Stimulated activated CD4-positive, alpha-beta T cell treated with anti-CD3 and anti-CD28 coated beads, TNF-alpha, amount 100 ng/mL, for 48 hours (primary cell): ENCODE measurements at places on chromosomes 7 and 10.

DNA sequence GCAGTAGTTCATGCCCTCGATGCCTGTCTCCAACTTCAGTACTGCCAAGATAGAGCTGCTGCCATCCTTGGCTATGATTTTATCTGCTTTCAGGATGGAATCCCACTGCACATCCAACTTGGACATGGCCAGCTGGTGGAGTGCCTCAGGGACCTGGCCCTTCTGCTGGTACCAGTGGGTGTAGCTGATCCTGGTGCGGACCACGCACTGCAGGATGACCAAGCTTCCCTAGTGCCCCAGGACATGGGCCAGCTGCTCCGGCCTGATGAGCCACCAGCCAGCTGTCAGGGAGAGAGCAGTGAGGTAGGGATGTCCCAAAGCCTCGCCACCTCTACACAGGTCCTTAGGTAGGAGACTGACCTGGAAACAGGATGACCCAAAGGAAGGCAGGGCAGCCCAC is 49.0 kb upstream of the TARP start:
- no peak for DNase-seq

DNA sequence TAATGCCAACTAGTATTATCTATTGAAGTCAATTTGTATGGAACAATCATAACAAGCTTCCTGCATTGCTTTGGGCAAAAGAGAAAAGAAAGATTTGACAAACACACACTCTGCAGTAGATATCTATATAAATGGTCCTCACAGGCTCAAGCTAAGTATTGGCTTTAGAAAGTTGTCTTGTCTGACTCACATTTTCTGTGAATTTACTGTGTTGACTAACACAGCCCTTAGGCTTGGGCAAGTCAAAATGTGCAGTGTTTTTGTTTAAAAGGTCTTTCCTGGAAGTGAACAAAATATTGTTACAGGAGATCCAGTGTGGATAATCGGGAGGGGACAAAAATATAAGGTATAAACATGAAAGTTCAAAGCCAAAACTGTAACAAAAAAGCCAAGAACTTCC is 194.4 kb downstream of the RELN start:
- no peak for DNase-seq

- DNase-seq, result no peak
Observed at GRCh38 chr10:3887885-3888476, 103.0 kb upstream of the KLF6 start.

DNA sequence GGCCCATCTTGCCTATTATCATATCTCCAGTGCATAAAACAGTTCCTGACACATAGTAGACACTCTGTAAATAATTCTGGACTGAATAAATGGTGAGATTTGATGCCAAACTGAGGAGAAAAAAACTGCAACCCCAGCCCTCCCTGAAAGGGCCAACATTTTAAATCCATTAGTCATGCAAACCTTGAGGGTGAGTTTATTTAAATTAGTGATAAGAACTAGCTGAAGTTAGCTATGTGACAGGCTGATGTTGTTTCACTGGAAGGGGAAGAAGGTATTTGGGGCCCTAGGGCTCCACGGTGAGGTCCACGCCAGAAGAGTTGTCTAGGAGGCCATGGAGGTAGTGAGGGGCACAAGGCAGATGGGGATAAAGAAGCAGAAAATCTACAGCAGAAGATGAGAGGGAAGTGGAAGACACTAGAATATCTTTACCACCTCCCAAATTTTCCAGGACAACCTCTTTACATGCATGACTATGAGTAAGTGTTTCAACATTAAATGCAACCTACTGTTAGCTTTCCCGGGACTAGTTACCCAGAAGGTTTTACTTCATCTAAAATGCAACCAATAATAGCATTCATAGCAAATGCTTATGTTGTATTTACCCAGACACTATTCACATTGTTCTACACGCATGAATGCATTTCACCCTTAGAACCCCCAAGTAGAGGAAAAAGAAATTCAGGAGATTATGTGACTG is 183.2 kb upstream of the LYZL1 start:
- no peak for DNase-seq

DNA sequence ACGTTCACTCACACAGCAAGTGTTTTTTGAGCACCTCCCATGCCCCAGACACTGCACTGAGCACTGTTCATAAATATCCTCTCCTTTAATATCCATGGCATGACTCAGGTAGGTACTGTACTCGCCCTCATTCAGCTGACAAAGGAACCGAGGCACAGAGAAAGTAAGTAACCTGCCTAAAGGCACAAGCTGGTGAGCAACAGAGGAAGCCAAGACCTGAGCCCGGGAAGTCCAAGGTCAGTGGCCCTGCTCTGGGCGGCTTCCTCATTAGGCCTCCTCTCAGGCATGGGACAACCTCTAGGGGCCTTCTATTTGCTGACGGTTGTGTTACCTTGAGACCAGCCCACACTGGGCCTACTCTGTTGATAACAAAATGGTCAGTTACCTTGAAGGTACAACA is 45.1 kb upstream of the EZH2 start:
- no peak for DNase-seq

DNA sequence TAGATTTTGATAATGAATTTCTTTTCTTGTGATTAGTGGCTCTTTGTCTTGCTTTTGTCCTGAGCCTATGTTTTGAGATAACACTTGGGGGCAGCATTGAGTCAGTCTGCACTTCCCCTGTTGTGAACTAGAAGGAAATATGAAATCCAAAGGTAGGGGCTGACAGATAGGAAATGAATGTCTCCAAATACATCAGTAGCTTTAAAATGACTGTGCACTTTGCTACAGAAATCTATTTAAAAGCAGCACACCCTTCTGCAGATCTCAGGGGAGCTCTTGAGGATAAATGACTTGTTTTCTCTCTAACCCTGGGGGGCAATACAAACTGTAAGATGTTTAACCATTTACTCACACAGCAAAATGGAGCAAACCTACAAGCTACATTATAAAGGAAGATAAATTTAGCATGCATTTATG is 176.0 kb upstream of the MYO3A start:
- DNase-seq, result no peak

DNA sequence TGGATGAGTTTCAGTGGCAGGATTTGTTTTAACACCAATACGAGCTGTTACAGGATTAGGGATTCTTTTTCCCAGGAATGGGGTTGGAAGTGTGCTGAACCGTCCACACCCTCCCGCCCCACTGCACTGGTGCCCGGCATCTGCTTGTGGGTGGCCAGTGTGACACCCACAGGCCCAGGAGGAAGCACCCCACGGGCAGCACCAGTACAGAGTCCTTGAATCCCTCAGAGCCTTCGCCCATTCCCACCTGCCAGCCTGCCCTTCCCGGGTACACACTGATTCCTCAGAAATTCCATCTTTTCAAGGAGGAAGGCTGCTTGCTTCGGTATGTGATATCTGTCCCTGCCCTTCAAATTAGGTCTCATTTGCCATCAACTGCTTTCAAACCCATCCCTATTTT is 15.4 kb downstream of the INSIG1 start:
- no peak for DNase-seq

- no peak for DNase-seq
Observed at GRCh38 chr10:11080564-11080984, 62.9 kb downstream of the CELF2 start.
